GM04504 (cell line): ENCODE measurements at places on chromosomes 2 and 18.

DNA sequence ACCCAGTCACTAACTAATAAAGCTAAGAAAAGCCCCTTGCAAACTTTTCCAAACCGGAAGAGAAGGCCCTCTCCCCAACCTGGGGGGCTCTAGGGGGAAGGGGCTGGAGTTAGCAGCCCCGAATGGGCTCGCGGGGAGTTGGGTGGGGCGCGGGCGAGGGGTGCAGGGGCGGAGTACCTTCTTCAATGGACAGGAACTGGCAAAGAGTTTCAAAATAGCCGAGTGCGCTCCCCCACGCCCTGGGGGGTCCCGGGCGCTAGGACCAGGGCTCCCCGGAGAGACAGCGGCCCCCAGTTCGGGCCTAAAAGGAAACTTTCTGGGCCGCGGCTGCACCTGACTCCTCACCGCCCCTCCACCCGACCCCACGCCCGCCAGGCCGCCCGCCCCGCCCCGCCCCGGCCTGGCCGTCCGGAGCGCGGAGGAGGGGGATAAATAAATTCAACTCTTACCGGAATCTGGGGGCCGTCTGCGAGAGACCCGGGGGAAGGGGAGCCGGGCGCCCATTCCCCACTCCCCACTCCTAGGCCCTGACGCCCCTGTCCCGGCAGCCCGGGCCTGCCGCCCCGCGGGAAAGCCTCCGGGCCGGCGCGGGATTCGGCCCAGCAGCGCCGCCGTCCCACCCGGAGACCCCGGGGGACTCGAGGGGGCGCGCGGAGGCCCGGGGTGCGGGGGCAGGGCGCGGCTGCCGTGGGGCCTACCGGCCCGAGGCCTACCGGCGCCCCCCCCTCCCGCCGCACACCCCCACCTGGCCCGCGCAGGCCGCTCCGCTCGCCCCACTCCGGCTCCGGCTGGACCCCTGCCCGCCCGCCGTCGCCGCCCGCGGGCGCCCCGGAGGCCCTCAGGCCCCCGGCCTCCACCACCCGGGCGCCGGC lies 868 bp downstream of the INO80D start:
- no peak for DNase-seq

- no peak for DNase-seq
These were observed 47.6 kb downstream of the GPD2 start for GRCh38 chr2:156483741-156484173.

DNA sequence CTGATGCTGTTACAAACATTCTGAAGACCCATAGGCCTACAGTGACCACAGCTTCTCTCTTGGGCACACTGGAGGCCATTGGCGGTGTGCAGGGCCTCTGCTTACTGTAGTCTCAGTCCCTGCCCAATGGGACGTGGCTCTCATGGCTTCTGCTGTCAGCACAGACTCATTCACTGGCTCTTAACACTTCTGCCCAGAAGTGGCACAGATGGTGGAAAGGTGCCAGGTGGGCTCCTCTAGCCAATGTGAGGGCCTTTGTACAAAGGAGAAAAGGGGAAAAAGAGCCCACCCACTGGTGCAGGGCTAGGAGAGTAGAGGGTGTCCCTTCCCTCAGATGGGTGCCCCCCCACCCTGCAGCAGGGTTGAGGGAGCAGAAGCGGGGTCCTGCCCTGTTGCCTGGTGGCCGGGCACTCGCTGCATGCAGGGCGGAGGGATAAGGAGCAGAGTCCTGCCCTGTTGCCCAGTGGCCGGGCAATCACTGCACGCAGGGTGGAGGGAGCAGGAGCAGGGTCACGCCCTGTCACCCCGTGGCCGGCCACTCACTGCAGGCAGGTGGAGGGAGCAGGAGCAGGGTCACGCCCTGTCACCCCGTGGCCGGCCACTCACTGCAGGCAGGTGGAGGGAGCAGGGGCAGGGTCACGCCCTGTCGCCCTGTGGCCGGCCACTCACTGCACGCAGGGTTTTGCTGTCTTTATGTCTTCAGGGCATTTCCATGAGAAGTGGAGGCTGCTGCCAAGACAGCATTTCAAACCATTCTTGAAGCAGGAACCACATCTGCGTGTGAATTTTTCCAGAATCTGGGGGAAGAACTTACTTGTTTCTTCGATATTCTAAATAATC lies 20.0 kb downstream of the LRRFIP1 start:
- no peak for DNase-seq

GRCh38 chr2:227862227-227862740 lies 9.1 kb upstream of the DAW1 start:
- DNase-seq = no peak

GRCh38 chr2:24107-24506 lies 22.2 kb downstream of the FAM110C start:
- DNase-seq = no peak

- DNase-seq = no peak
These were observed 559.0 kb upstream of the ZEB2 start for GRCh38 chr2:145078923-145079322.
